ENCODE measurements at places on chromosomes 16 and 17. TPM values are rescaled to one million over a fixed set of nuclear protein-coding genes. Genes with fewer than 3 reads are reported as not detected.

SDR42E2 gene
- not detected for total RNA-seq

EVI2A gene
- 1.4 TPM for total RNA-seq

KIFC3 gene
- 27.9 TPM for total RNA-seq

MSLN gene
- 5.3 TPM for total RNA-seq

LRRC36 gene
- 0.41 TPM for total RNA-seq

CCR7 gene
- total RNA-seq, result not detected

KRT17 gene
- 253 TPM for total RNA-seq

TM4SF5 gene
- not detected for total RNA-seq

KRT12 gene
- not detected for total RNA-seq

UNK gene
- total RNA-seq, result 16.9 TPM

CRYM gene
- 4.2 TPM for total RNA-seq

ZFHX3 gene
- total RNA-seq, result 12.7 TPM

ATP6V0A1 gene
- total RNA-seq, result 69.5 TPM

HOXB9 gene
- not detected for total RNA-seq

TMEM220 gene
- total RNA-seq, result 3.8 TPM

PKMYT1 gene
- 12.2 TPM for total RNA-seq

HS3ST2 gene
- not detected for total RNA-seq

Data from tongue (tissue), 3 donors.